H9 (cell line): ENCODE measurements at places on chromosomes 5 and 9. TPM values are rescaled to one million over a fixed set of nuclear protein-coding genes. Genes with fewer than 3 reads are reported as not detected.

- no peak for DNase-seq
Observed at GRCh38 chr5:29005386-29005785, 1967.0 kb upstream of the CDH9 start.

DNA sequence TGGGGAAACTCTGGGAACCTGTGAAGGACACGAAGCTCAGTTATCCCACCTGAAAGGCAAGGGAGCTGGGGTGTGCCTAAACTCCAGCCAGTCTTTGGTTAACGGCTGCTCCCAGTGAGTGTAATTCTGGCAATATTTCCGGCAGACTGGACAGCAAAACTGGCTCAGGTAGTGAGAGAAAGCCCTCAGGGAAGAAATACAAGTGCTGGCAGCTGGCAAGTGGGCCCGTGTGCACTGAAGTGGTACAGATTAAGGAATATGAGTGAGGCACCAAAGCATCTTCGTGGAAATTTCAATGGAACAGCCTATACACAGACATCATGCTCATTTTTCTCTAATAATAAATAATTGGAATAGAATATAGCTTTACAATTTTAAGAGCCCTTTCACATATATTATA lies 56.2 kb downstream of the ABHD17B start:
- no peak for DNase-seq

DNA sequence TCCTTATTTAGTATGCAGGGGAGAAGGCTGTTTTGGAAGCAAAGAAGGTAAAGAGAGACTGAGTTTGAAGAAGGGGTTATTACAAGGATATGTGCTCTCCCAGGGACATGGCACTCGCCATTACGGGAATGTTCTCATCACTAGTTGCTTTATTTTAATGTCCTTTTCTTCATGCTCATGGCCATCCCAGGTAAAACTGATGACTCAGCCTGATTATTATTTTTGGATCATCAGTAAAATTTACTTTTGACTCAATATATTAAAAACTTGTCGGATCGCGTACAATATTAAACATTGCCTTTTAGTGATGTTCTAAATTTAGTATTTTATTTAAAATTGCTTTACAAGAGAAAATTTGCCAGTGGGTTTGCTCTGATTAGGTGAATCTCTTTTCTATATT lies 414.7 kb downstream of the TLE4 start:
- no peak for DNase-seq

- DNase-seq: no peak
Observed at GRCh38 chr5:173231996-173232498, 3.0 kb downstream of the NKX2-5 start.

GRCh38 chr9:129596541-129597331 lies 24.2 kb downstream of the C9orf50 start:
- peak; percentile 87 for DNase-seq

GRCh38 chr9:135346438-135347050 lies 133.0 kb upstream of the PPP1R26 start:
- no peak for DNase-seq

DNA sequence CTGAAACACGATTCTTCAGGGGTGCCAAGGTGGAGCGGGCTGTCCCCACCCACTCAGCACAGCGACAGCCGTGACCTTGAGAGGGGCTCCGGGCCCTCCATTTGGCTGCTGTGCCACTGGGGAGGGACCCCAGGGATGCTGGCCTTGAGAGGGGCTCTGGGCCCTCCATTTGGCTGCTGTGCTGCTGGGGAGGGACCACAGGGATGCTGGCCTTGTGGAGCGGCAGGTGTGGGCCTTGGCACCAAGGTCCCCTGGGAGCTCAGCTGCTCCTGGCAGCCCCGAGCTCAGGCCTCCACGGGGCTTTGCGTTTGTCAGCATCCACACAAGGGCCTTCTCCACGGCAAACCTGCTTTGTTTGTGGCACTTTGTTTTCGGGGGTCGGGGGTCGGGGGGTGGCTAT lies 137.6 kb upstream of the LPCAT1 start:
- no peak for DNase-seq

GRCh38 chr5:9534881-9535517 lies 10.9 kb downstream of the SEMA5A start:
- DNase-seq: no peak

The SLC25A48 gene
- total RNA-seq: 0.46 and 0.66 TPM in 2 replicates

The DNAJB5 gene
- total RNA-seq: 36.8 and 38.9 TPM in 2 replicates
